ENCODE measurements at places on chromosomes 1 and 21. TPM values are rescaled to one million over a fixed set of nuclear protein-coding genes. Genes with fewer than 3 reads are reported as not detected.

Gene KRTAP20-4
- not detected for total RNA-seq

DNA sequence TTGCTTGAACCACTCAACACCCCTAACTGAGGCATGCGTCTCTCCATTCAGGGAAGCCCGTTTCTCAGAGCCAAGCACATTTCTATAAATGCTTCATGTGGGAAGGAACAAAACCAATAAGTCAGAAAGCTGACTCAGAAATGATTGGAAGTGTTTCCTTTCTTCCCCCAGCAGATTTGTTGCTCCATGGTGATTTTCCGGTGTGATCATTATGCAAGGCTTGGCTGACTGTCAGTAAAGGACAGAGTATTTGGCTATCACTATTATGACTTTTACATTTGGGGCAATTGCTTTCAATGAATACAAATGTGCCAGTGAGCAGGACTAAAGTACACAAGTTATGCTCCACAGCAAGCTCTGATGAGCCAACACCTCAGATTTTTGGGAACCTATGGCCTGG is 53.3 kb upstream of the ZC3H11B start:
- no peak for DNase-seq
- H3K27ac ChIP-seq, result no peak overlapping the region
- no peak overlapping the region for H3K4me3 ChIP-seq
- H3K36me3 ChIP-seq, result no peaks in the 10 kb centered on the region
- peaks cover 5% of the 10 kb centered on the region for H3K4me1 ChIP-seq

DNA sequence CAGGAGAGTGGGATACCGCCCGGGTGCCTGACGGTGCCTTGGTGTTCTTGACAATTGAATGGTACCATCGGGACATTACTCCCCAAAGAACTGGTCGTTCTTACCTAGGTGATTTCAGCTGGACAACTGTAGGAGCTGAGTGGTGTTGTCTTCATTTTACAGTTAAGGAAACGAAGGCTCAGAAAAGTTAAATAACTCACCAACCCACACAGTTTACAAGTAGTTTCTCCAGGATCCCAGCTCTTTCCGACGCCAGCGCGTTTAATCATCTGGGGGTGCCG is 1.6 kb downstream of the PIK3CD start:
- H3K27me3 ChIP-seq, result peaks cover 18% of the 10 kb centered on the region
- no peak overlapping the region for H3K27ac ChIP-seq
- DNase-seq, result no peak
- peaks cover 6% of the 10 kb centered on the region for H3K4me1 ChIP-seq
- no peaks in the 10 kb centered on the region for H3K36me3 ChIP-seq

Gene PLD5
- not detected for total RNA-seq

GRCh38 chr1:233333086-233333485 is 5.6 kb downstream of the MAP3K21 start:
- no peak overlapping the region for H3K4me3 ChIP-seq
- H3K27ac ChIP-seq, result no peak overlapping the region
- H3K27me3 ChIP-seq, result peaks cover 39% of the 10 kb centered on the region

DNA sequence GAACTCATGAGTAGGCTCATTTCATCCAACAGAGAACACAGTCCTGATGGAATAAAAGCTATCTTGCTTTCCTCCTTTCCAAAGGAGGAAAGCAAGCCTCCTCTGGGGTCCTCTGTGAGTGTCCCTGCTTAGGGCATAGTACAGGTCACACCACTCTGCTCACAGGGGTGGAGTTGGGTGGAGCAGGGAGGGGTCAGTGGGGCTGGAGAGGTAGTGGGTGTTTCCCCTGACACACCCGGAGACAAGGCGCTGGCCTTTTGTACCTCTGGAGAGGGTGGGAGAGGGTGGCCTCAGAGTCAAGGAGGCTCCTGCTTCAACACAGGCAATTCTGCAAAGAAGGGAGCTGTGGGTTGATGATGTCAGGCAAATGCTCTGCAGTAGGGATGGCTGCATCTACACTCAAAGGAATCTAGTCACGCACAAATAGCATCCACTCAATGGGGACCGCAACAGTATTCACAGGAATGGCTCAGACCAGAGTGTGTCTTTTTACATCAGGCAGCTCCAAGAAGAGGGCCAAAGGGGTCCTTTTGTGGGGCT is 58.6 kb upstream of the PLXNA2 start:
- H3K27me3 ChIP-seq, result peaks cover 31% of the 10 kb centered on the region
- H3K36me3 ChIP-seq, result no peaks in the 10 kb centered on the region
- no peak overlapping the region for H3K4me3 ChIP-seq
- DNase-seq, result no peak

DNA sequence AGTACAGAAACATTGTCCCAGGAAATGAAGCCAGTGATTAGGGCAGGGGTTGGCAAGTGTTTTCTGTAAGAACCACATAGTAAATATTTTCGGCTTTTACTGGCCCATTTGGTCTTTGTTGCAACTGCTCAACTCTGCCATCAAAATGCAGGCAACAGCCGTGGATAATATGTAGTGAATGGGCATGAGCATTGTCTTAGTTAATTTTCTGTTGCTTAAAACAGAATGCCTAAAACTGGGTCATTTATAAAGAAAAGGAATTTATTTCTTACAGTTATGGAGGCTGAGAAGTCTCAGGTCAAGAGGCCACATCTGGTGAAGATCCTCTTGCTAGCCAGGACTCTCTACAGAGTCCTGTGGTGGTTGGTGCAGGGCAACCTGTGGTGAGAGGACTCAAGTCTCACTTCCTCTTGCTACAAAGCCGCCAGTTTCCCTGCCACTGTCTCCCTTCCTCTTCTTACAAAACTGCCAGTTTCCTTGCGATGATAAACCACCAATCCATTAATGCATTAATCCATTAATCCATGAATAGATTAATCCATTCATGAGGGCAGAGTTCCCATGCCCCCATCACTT is 166.4 kb downstream of the PSMG1 start:
- H3K4me1 ChIP-seq, result peaks cover 34% of the 10 kb centered on the region
- no peak overlapping the region for H3K27ac ChIP-seq
- DNase-seq, result no peak

GRCh38 chr21:42096566-42096965 is 25.4 kb downstream of the UMODL1 start:
- peaks cover 37% of the 10 kb centered on the region for H3K4me1 ChIP-seq
- H3K4me3 ChIP-seq, result peak overlapping the region; percentile 14
- H3K27me3 ChIP-seq, result no peaks in the 10 kb centered on the region
- H3K36me3 ChIP-seq, result peaks cover 3% of the 10 kb centered on the region
- peak overlapping the region; percentile 99 for H3K27ac ChIP-seq
- no peak for DNase-seq

GRCh38 chr1:235004840-235005391 is 123.7 kb downstream of the TOMM20 start:
- no peak overlapping the region for H3K27ac ChIP-seq
- H3K36me3 ChIP-seq, result peaks cover 3% of the 10 kb centered on the region
- peaks cover 22% of the 10 kb centered on the region for H3K4me1 ChIP-seq
- no peak for DNase-seq

DNA sequence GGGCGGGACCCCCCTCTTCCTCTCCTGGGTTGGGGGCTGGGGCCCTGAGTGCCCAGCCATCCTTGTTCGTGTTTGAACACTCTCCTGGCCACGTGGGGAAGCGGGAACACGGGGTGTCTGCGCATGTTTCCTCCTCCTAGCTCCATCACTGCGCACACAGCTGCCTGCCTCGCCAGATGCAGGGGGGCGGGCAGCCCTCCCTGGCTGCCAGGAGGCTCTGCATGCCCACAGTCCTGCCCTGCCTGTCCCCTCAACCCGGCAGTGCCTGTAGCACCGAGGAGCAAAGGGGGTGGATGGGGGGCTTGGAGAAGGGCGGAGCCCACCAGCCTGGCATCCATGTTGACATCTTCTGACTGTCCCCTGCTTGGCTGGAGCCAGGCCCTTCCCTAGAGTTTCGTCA is 1.8 kb upstream of the SLC25A34 start:
- H3K36me3 ChIP-seq, result peaks cover 5% of the 10 kb centered on the region
- DNase-seq, result no peak
- H3K4me1 ChIP-seq, result peaks cover 4% of the 10 kb centered on the region
- no peaks in the 10 kb centered on the region for H3K27me3 ChIP-seq
- no peak overlapping the region for H3K4me3 ChIP-seq

Gene ATP8B2
- 98.5 TPM for total RNA-seq

GRCh38 chr1:100458661-100459357 is 79.1 kb upstream of the GPR88 start:
- H3K4me1 ChIP-seq, result peaks cover 11% of the 10 kb centered on the region
- no peak for DNase-seq
- H3K27ac ChIP-seq, result no peak overlapping the region
- no peaks in the 10 kb centered on the region for H3K27me3 ChIP-seq

DNA sequence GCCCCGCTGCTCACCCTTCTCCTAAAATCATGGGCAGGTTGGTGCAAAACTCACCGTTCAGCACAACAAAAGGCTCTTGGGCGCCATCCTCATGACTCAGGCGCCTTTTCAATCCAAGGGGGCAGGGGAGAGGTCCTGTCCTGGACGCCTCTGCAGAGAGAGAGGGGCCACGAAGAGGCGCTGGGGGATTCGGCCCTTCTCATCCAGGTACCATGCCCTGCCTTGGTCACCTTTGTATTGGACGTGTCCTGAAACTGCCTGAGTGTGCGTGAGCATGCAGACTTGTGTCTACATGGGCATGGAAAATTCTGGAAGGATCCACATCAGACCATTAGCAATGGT is 53.5 kb downstream of the SLC37A1 start:
- H3K4me1 ChIP-seq, result no peaks in the 10 kb centered on the region
- H3K36me3 ChIP-seq, result peaks cover 21% of the 10 kb centered on the region
- no peak for DNase-seq
- H3K27me3 ChIP-seq, result no peaks in the 10 kb centered on the region

Gene S100A9
- total RNA-seq, result not detected

Gene ACTA1
- total RNA-seq, result 0.55 TPM

Gene SLC35F3
- not detected for total RNA-seq

Gene BTBD19
- total RNA-seq, result 51.2 TPM

DNA sequence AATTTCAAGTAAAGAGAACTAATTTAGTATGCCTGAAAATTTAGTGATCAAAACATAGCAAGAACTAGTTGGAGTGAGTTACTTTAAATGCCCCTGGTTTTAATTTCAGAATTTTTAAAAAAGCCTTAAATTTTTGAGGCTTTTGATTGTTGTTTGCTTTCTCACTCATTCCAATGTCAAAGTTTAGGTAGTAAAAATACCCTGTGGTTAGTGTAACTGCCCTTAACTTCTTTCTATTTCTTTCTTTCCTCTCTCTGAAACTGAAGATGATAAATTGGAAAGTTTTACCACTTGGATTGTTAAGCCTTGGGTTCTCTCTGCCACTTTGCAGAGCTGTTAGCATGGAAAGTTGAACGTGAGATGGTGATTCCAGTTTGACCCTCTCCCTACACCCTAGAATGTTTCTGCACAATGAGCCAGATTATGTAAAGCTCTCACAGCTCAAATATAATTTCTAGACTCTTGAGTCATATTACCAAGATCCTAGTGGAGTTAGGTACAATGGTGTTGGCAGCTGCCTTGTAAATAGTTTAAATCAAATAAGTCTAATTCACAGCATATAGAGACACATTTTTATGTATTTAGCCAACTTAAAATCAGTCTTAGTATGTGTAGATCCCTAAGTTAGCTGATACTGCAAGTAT is 192.4 kb upstream of the SGIP1 start:
- no peak for DNase-seq
- peaks cover 14% of the 10 kb centered on the region for H3K36me3 ChIP-seq
- peak overlapping the region; percentile 30 for H3K4me3 ChIP-seq
- H3K27ac ChIP-seq, result peak overlapping the region; percentile 83

GRCh38 chr1:203320591-203321272 is 15.4 kb downstream of the BTG2 start:
- DNase-seq, result no peak
- H3K27ac ChIP-seq, result no peak overlapping the region
- peaks cover 19% of the 10 kb centered on the region for H3K4me1 ChIP-seq
- H3K27me3 ChIP-seq, result peaks cover 64% of the 10 kb centered on the region

- DNase-seq, result no peak
- no peak overlapping the region for H3K27ac ChIP-seq
- no peaks in the 10 kb centered on the region for H3K4me1 ChIP-seq
- no peaks in the 10 kb centered on the region for H3K27me3 ChIP-seq
- H3K4me3 ChIP-seq, result no peak overlapping the region
- H3K36me3 ChIP-seq, result peaks cover 45% of the 10 kb centered on the region
Observed at GRCh38 chr21:43691086-43691795, 27.7 kb upstream of the PDXK start.

DNA sequence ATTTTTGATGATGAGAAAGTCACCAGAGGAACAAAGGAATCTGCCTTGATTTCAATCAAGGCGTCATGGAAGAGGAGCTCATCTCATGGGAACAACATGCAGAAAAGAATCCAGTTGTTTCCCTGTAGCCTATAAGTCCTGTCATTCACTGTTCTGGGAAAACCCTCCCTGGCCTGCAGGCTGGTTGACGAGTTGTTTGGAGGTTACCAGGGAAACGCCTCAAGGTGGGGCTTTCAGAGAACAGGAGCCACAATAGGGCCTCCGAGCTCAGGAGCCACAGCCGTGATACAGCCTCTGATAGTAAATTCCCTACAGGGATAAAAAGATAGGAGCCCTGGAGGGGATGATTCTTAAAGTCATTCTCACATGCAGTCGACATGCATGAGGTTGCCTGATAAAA is 135.2 kb downstream of the PSMG1 start:
- no peaks in the 10 kb centered on the region for H3K27me3 ChIP-seq
- H3K36me3 ChIP-seq, result no peaks in the 10 kb centered on the region
- peak; percentile 77 for DNase-seq
- H3K4me3 ChIP-seq, result no peak overlapping the region
- H3K4me1 ChIP-seq, result peaks cover 17% of the 10 kb centered on the region

Gene SLC16A4
- 26.3 TPM for total RNA-seq

Gene PRKAA2
- total RNA-seq, result 2.0 TPM

Gene CRYAA
- total RNA-seq, result not detected

Gene MTHFR
- total RNA-seq, result 33.2 TPM

DNA sequence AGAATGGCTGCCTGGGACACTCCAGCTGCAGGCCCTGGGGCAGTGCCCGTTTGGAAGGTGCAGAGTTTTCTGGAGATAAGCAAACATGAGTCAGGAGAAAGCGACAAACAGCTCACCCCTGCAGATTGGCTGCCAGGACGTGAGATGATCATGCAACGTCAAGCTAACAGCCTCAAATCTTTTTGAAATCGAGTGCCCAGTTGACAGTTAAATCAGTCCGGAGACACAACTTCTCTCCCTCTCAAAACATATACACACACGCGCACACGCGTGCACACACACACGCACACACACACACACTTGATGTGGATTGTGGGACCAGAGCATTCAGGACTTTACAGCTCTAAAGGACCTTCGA is 49.4 kb downstream of the TENT5C start:
- no peaks in the 10 kb centered on the region for H3K27me3 ChIP-seq
- no peak overlapping the region for H3K4me3 ChIP-seq
- no peak overlapping the region for H3K27ac ChIP-seq

Gene KRTAP10-4
- not detected for total RNA-seq

DNA sequence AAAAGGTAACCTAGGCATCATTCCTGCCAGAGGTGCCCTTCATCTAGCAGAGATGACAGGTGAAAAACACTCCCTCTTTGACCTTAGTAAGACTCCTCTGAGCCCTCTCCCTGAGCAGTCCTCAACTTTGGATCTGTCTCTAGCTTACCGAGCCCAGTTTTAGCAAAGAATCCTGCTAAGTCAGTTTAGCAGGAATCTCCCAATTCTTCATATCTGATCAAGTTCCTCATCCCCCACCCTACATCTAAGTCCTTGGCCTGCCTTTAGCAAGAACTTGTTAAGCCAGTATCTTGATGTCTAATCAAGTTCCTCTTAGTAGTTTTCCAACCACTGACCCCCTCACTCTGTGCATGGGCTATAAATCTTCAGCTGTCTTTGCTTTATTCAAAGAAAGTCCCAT is 235.6 kb downstream of the OMA1 start:
- H3K4me3 ChIP-seq, result no peak overlapping the region
- no peaks in the 10 kb centered on the region for H3K4me1 ChIP-seq
- H3K36me3 ChIP-seq, result no peaks in the 10 kb centered on the region
- H3K27ac ChIP-seq, result no peak overlapping the region
- H3K27me3 ChIP-seq, result no peaks in the 10 kb centered on the region
- no peak for DNase-seq
